ENCODE measurements at places on chromosomes 1 and 21. TPM values are rescaled to one million over a fixed set of nuclear protein-coding genes. Genes with fewer than 3 reads are reported as not detected.

WNT3A gene
- total RNA-seq = not detected

NTMT2 gene
- total RNA-seq = 5.9 TPM

TSPEAR gene
- total RNA-seq = 2.7 TPM

SAMSN1 gene
- total RNA-seq = 1.7 TPM

KMO gene
- total RNA-seq = 0.22 TPM

ANKRD35 gene
- 1.1 TPM for total RNA-seq

ERVH48-1 gene
- not detected for total RNA-seq

TTLL7 gene
- 3.3 TPM for total RNA-seq

CASP9 gene
- total RNA-seq = 14.9 TPM

CRYAA gene
- not detected for total RNA-seq

TAF13 gene
- total RNA-seq = 62.4 TPM

LORICRIN gene
- total RNA-seq = not detected

HAO2 gene
- total RNA-seq = not detected

KRTAP26-1 gene
- total RNA-seq = not detected

CLCA1 gene
- total RNA-seq = not detected

CNIH3 gene
- 0.99 TPM for total RNA-seq

FCRL2 gene
- total RNA-seq = not detected

ACKR1 gene
- total RNA-seq = 15.9 TPM

CD84 gene
- 2.8 TPM for total RNA-seq

AQP10 gene
- 0.27 TPM for total RNA-seq

RNU1-4 gene
- 4,234 TPM for total RNA-seq

PARK7 gene
- total RNA-seq = 335 TPM

PLA2G4A gene
- 1.4 TPM for total RNA-seq

Data from left ventricle myocardium superior (tissue), 1 donor.